NCI-H1417 (cell line): ENCODE measurements at places on chromosomes 7 and 10.

DNA sequence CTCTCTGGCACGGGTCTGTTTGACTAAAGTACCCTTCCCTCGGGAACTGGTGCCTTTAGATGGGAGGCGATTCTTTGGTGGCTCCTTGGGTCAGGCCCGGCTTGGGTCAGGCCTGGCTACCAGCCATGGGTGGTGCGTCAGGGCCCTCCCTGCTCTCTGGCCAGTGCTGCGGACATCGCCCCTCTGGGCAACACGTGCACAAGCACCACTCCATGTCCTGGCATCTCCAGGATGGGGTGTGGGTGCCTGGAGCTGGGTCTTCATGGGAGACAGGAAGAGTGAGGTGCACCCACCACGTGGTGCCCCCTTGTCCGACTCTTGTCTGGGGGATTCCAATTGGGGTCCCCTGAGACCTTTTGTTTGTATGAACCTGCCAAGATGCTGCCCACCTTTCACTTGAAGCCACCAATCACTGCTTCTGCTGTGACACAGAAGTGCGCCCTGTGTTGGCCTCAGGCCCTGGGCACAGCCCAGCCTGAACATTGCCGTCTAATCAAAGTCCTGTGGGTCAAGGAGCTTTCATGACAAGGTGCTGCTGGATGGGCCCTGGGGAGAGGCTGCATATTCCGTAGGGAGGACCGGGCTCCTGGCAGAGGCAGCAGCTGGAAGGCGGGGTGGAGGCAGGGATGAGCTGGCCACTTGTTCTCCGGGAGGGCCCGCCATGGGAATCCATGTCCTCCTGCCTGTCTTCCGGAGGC is 11.1 kb upstream of the PWWP2B start:
- DNase-seq = no peak

- peak; percentile 1 for DNase-seq
Observed at GRCh38 chr10:29691564-29692072, 56.8 kb upstream of the SVIL start.

DNA sequence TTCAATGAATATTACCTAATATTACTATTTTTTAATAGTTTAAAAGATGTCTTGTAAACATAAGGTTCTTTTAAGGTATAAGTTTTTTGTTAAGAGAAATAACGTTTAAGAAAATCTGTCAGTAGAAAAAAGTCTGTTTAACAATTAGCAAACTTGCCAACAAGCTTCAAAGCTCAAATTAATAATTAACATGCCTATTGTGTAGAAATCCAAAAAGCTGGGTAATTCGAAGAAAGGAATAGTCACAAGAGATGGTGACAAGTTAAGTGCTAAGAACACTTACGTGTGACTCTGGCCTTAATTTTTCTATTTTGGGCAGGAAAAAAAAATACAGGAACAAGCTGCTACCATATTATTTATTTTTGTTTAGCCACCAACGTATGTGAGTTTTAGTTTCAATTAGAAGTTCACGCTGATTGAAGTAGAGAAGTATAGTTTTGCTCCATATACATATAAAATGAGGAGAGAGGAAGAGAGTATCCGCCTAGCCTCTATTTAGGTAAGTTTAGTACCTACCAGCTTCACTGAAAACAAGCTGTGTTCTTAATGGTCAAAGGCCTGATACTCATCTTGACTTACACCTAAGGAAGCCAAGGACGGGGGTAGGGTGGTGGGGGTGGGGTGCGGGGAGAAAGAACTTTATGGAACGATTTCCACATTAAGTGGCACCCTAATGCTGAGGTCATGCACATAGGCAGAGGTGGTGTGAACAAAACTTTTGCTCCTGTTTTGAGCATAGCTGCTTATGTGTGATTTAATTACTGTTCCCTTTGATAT is 43.4 kb upstream of the AGBL3 start:
- no peak for DNase-seq

GRCh38 chr10:70461397-70462348 is 16.9 kb upstream of the PALD1 start:
- DNase-seq = peak; percentile 58

- no peak for DNase-seq
Observed at GRCh38 chr7:10521306-10521705, 452.4 kb upstream of the PHF14 start.

DNA sequence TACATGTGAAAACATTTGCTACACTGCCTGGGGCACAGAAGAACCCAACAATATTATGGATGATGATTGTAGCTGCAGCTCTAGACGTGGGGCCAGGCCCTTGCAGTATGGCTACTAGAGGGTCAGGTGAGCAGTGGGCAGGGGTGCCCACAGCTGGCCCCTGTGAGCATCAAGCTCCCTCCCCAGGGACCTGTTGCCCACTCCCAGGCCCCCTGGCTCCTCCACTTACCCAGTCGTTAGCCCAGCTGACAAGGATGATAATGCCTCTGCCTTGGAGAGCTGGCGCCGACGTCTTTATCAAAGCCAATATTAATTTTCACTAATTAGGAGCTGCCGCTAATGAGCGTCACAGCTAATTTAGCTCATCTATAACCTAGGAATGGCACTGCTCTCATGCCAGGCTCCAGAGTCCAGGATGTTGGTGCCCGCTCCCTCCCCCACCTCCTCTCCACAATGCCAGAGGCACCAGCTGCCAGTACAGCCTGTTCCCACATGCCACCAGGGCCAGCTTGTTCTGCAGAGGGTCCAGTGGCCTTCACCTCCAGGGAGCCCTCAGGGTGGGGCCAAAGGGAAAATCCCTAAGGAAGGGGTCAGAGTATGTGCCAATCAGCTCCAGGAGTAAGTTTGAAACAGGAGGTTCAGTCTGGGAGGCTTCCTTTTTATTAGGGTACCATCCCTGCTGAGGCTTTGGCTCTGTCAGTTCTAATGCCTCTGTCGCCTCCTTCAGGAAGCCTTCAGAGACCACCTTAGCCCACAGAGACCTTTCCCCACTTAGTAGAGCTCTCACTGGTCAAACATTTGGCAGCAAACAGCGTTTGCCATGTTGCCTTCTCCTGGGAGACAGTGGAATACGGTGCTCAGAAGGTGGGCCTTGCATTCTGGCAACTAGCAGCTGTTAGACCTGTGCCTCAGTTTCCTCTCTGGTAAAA is 77.2 kb downstream of the CDH23 start:
- peak; percentile 8 for DNase-seq
